ENCODE measurements at places on chromosomes 3 and 15.

- no peak for DNase-seq
Observed at GRCh38 chr3:81426826-81427577, 334.4 kb downstream of the GBE1 start.

- no peak for DNase-seq
Observed at GRCh38 chr15:69766156-69766555, 313.5 kb downstream of the RPLP1 start.

GRCh38 chr15:25619761-25620160 lies 180.9 kb upstream of the UBE3A start:
- no peak for DNase-seq

- no peak for DNase-seq
Observed at GRCh38 chr3:38268087-38268486, 2.5 kb downstream of the SLC22A13 start.

DNA sequence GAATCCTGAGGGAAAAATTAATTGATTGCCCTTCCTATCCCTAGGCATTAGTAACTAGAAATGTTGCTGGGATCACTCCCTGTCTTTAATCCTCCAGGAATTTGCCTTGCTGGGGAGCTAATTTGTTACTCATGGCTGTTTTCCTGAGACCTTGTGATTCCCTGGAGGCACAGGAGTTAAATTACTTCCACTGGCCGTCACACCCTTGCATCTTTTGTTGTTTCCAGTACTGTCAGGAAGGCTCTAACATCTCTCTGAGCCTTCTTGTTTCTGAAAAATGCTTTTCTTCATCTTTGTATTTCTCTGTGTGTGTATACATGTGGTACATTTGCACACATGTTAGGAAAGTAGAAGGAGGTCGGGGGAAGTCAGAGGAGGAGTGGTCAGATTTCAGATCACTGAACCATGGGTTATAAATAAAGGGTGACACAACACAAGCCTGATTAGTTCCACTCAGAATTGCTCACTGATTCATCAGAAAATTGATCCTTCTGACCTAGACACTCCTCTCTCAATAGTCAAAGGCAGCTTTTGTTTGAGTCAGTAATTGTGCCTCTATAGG lies 23.5 kb upstream of the LRRFIP2 start:
- peak; percentile 93 for DNase-seq

DNA sequence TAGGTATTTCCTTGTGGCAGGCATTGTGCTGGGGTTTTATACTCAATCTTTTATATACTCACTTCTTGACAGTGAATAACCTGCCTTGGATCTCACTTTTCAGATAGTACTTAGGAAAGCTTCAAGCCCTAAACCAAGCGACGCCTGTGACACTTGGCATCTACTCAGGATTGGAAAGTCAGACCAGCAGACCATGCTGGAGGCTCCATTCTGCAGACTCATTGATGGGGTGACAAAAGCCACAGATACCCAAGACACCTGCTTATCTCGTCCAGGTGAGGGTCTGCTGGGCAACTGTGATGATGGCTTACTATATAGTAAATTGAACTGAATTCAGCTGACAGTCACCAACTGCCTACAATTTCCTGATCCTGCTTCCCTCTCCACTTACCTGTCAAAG lies 79.4 kb upstream of the MRPS22 start:
- no peak for DNase-seq

DNA sequence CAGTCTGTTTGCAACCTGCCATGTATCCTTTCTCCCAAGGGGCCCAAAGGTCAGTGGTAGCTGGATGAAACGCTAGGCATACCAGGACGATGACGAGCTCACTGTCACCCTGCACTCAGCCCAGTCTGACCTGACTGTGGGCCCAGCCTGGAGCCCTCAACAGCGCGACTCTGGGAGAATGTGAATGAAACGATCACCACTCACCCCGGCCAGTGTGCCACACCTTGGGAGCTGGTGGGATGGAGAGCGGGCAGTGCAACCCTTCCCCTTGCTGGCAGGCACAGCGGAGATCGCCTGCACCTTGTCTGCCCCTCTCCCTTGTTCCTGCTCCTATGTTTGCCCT lies 27.2 kb downstream of the SRPRB start:
- DNase-seq: no peak

- DNase-seq: no peak
Observed at GRCh38 chr15:101470548-101471239, 18.8 kb downstream of the PCSK6 start.

- no peak for DNase-seq
Observed at GRCh38 chr3:21618695-21619094, 132.3 kb downstream of the ZNF385D start.

GRCh38 chr3:62024882-62025281 lies 348.5 kb downstream of the FEZF2 start:
- DNase-seq: no peak

DNA sequence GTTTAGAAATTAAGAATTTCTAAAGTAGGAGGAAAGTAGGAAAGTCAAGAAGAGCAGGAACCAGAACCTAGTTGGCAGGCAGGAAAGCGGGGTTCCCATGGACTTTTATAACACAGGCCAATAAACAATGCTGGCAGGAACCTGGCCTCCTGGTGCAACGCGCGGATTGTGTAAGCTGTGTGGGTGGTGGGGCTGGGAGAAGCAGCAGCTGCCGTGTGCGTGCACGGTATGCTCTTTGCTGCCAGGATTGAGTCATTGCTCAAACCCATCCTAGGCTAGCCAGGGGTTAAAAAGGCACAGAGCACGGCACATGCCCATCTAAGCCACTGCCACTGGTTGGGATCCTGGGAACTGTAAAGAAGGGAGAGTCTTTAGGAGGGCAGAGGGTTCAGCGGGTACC lies 209.9 kb upstream of the RGMA start:
- DNase-seq: no peak

DNA sequence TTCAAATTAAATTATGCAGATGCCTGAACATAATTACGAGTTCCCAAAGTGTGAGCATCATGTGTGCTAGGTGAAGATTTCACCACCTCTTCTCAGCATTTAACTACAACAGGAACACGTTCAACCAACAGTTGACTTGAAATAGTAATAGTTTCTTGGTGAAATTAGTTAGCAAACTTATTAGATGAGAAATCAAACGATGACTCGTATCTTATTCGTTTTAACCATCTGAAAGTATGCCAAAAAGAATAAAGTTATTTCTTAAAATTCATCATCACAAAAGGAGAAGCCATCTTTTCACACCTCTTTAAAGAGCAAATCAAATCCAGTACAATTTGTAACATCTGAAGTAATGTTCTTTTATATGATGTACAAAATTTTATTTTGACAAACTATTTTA lies 2.3 kb downstream of the BNC1 start:
- DNase-seq: no peak

DNA sequence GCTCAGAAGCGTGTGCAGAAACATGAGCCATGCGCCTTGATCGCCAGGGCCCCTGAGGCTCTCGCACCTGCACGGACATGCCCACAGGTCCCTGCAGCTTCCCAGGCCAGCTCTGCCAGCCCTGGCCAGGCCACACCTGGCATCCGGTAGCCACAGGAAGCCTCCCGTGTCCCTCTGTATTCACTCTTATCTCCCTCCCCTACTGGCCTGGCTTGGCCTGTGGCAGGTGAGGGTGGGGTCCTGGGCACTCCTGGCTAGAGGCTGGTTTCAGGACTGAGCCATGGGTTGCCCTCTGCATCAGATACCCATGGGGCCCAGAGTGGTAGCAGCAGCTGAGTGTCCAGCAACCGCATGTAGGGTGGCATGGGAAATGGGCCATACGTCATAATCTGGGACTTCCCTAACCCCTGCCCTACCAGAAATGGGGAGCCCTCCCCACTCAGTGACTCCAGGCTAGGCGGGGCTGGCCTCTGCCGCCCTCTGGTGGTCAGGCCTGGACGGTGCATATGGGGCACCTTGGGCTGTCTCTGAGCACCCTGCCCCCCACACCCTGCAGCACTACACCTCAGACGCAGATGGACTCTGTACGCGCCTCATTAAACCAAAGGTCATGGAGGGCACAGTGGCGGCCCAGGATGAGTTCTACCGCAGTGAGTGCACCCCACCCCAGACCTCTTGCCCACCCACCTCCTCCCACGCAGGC lies 12.6 kb upstream of the LMAN1L start:
- DNase-seq: peak; percentile 48

- peak; percentile 99 for DNase-seq
Observed at GRCh38 chr3:171874251-171874681, 31.1 kb downstream of the TMEM212 start.

DNA sequence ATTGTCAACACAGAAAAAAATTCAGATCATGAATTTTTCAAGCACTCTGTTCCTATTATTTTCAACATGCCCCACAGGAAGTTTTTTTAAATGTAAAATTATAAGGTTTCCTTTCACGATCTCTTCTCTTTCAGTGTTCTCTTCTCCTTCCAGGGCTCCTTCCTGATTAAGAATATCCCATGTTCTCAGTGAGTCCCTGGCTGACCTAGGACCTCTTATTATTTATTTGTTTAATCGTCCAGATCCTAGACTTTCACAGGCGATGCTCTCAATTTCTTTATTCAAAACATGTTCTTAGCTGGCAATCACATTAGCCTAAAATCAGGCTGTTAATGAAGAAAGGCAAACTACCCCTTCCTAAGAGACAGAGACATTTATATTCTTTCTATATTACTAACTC lies 124.3 kb downstream of the ABI3BP start:
- DNase-seq: no peak

DNA sequence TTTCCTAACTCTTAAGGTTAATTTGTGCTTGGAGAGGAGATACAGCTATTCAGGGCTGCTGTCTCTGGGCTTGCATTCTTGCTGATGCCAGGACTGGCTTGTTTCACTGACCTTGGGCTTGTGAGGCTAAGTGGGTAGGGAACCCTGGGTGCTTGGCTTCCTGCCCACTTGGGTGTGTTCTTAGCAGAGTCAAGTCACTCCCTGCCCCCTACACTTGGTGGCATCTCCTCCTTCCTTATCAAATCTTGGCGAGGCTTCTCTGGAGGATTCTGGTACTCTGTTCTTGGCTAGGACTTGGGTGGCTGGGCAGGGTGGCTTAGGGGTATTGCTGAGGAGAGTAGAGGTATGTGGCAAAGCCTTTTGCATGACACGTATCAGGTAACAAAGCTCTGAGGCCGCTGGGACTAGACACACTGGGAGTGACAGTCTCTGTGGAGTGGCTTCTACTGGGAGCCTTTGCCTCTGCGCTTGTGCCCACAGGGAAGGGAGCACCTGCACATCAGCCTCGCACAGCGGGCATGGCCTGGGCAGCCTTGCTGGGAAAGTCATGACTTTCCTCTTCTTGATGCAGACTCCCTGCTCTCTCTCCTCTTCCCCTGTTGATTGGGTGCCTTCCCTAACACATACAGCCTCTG lies 41.8 kb downstream of the CHCHD6 start:
- no peak for DNase-seq

GRCh38 chr15:98292442-98293240 lies 332.1 kb downstream of the ARRDC4 start:
- DNase-seq: peak; percentile 8

DNA sequence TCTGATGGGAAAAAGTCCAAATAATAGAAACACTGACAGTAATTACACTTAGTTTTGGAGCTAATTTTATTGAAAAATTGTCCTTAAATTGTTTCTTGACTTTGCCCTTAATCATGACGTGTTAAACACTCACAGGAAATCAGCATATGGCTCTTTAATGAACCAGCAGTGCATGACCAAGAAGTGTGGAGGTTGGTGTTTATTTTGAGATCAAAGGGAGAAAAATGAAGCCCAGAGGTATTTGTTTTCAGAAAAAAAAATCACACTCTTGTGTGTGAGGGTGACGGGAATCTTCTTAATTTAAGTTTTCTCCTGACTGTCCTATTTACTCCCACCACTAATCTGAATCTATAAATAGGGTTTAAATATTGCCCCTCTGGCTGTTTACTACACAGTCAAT lies 28.8 kb upstream of the SYNM start:
- no peak for DNase-seq

DNA sequence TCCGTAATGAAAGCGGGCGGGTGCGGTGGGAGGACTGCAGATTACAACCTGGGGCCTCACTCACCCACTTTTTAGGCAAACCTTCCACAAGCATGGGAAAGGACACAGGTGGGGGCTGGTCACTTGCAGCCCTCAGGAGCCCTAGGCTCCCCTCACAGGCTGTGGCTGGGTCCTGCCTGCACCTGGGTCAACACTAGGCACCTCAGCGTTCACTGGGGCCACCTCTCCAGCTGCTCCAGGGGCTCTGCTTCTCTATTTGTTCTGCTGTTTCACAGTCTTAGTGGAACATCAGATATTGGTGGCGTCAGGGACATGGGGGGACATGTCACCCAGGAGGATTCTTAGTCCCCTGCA lies 30.1 kb upstream of the TMEM115 start:
- no peak for DNase-seq

DNA sequence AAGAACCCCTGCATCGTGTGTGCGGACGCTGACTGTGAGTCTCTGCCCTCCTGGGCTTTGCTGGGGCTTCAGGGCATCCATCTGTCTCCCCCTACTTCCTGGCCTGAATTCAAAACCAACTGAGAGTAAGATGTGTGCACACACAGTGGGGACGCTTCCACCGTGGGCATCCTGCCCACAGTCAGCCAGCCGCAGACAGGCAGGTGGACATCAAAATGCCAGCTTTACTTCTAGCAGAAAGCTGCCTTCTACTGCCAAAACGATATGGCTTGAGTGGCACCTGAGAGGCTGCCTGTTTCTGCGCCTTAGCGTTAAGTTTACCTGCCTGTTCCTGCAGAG lies 18.5 kb downstream of the ALDH1A3 start:
- DNase-seq: no peak

GRCh38 chr15:90074023-90074422 lies 28.2 kb downstream of the IDH2 start:
- no peak for DNase-seq

- no peak for DNase-seq
Observed at GRCh38 chr15:41922353-41922752, 28.5 kb upstream of the SPTBN5 start.

GRCh38 chr3:176994393-176994792 lies 202.9 kb downstream of the TBL1XR1 start:
- DNase-seq: no peak

DNA sequence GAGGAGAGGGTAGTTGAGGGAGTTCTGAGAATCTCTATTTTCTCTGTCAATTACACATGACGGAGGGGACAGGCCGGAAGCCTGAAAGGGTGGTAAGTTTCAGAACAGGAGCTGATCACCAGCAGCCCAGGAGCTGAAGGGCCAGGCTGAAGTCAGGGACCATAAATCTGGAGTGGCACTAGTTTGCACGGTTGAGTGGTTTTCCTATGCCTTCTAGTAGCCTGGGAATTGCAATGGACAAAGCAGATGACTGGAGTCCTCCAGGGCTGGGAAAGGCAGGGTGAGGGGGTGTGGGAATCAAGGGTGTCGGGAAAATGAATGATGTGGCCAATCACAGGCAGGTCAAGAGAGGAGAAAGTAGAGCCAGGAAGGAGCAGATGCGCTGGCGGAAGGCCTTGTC lies 72.5 kb downstream of the MAGEF1 start:
- DNase-seq: no peak

DNA sequence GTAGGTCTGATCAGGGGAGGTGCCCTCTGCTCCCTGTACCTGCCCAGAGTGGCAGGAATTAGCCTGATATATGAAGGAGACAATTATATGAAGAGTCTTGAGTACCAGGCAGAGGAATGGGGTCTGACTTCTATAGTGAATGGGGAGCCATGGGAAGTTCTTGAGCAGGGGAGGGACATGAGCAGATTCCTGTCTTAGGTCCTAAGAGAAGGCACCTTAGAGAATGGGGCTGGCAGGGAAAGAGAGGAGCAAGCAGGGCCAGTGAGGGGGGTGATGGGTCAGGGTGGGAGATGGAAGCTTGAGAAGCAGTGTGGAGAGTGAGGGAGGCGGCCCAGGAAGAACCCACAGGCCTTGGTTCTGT lies 12.4 kb downstream of the CD276 start:
- no peak for DNase-seq

Measured in fibroblast of upper back skin (primary cell).